ENCODE measurements at places on chromosomes 6 and 20.
A peak's percentile ranks its signal among the peaks of the same experiment; 100 is the strongest.

DNA sequence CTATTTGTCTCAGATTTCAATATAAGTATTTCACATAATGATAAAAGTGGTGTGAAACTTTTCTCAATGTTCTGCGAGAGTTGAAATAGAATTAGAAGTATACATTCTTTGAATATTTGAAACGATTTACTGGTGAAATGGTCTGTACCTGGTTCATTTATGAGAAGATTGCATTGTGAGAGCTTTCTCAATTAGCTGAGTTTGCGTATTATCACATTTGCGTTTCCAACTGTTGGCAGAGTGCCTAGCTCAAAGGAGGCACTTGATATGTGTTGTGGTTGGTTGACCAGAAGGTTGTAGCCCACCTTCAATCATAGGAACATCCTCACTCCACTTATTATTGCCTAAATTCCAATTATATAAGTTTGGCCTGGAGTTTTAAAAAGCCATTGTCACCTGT is 58.8 kb upstream of the EXOC2 start:
- DNase-seq: no peak

- no peak for DNase-seq
These were observed 826 bp upstream of the PYGB start for GRCh38 chr20:25247000-25247517.

GRCh38 chr6:42271834-42272805 is 54.5 kb upstream of the MRPS10 start:
- no peak for DNase-seq

GRCh38 chr6:106666282-106667021 is 37.1 kb downstream of the QRSL1 start:
- peak; percentile 40 for DNase-seq

DNA sequence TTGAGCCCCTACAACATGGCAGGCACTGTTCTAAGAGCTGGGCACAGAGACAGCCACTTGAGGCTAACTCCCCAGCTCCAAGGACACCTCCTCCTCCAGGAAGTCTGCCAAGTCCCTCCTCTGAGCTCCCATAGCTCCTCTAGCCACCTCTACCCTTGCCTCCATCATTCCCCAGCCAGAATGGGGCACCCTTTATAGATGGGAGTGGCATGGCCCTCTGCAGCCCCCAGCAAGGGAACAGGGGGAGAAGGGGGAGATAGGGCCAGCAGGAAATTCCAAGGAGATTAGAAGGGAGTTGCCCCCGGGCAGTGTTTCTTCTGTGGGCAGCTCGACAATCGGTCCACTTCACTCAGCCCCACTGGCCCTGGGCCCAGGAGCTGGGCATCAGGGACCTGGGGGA is 19.7 kb upstream of the TLDC2 start:
- no peak for DNase-seq

- DNase-seq: no peak
These were observed 792.6 kb downstream of the PHF3 start for GRCh38 chr6:64428186-64428585.

DNA sequence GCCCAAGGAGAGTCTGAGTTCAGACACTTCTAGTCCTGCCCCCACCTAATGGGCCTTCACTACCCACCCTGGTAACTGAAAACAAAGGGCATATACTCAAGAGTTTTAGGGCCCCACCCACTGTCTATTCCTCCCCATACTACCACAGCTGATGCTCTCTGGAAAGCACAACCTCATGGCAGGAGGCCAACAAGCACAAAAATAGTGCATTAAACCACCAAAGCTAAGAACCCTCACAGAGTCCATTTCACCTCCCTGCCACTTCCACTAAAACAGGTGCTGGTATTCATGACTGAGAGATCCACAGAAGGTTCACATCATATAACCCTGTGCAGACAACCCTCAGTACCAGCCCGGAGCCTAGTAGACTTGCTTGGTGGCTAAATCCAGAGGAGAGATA is 132.1 kb upstream of the ADGRB3 start:
- DNase-seq: no peak

DNA sequence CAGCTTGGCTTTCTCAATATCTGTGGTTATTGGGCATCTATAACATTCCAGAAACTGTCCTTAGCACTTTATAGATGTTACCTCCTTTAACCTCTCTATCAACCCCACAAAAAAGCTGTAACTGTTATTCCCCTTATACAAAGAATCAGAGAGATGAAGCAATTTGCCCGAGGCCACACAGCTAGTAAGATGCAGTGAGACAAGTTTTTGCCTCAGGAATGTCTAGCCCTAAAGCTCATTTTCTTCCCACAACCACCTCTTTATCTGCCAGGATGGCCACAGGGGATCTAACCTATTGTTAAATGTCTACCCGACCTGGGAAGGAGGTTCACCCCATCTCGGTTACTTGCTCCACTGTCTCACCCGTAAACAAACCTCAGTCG is 31.9 kb upstream of the TCP11 start:
- DNase-seq: no peak

GRCh38 chr6:148887181-148887580 is 140.4 kb downstream of the UST start:
- no peak for DNase-seq

DNA sequence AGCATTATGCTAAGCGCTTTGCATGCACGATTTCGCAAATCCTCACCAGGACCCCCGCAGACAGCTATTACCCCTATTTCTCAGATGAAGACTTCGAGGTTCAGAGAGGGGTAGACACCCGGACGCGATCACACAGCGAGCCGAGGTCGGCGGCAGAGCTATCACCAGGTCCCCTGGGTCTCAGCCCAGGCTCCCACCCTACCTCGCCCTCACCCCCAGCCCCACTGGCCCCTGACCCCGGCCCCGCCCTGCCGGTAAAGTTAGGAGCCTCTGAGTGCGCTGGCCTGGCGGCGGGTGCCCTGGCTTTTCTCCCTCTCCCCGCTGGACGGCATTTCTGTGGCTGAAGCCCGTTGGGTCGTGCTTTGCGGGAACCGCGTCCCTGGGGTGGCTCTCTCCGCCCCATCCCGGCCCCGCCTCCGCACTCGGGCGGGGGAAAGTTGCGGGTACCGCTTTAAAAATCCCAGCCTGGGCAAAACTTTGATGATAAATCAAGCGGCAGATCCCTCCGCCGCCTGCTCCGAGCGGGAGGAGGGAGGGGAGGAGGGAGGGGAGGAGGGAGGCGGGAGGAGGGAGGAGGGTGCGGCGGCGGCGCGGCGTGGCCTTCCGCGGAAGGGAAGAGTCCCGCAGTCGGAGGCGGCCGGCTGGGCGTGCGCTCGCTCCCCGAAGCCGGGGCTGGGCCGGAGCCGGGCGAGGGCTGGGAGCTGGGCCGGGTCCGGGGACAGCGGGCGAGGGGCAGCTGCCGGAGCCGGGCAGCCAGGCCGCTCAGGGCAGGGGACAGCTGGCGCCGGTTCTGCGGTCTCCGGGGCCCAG is at the start of gene VSTM2L:
TSS of gene VSTM2L (plus strand) at position 624 of the 810 bp plus-strand sequence. CDS start 224 bp downstream, outside the sequence.
- DNase-seq: no peak

DNA sequence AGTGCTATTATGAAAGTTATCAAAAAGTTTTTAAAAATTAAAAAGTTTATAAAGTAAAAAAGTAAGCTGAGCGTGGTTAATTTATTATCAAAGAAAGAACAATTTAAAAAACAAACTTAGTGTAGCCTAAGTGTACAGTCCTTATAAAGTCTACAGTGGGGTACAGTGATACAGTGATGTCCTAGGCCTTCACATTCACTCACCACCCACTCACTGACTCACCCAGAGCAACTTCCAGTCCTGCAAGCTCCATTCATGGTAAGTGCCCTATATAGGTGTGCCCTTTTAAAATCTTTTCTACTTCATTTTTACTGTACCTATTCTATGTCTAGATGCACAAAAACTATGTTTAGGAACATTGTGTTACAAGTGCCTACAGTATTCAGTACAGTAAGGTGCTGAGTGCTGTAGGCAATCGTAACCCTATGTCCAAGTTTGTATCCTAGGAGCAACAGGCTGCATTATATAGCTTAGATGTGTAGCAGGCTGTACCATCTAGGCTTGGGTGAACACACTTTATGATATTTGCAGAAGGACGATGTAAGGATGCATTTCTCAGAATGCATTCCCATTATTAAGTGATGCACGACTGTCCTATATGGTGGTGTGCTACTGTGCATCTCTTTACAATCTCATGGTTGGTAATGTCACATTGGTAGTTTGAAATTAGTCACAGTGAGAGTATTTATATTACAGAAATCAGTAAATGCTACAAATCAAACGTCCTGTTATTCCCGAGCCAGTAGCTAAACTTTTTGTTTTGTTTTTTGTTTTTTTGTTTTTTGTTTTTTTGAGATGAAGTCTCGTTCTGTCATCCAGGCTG is 158.3 kb downstream of the GMPR start:
- no peak for DNase-seq

DNA sequence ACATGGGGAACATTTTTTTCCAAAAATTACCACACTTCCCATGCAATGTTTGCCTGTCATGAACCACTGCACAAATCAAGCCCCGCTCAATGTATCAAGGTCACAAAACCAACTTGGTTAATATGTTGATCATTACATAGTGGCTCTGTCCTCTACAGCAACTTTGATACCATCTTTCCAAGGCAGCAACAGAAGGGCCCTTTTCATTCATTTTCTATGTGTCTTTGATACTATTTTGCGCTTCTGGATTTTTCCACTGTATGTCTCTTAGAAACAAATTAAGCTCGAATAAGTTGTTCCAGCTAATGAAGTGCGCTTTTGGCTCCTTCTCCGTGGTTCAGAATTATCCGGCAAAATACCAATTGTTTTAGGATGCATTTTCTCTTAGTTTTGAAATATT is 1.5 kb downstream of the ZHX3 start:
- no peak for DNase-seq

DNA sequence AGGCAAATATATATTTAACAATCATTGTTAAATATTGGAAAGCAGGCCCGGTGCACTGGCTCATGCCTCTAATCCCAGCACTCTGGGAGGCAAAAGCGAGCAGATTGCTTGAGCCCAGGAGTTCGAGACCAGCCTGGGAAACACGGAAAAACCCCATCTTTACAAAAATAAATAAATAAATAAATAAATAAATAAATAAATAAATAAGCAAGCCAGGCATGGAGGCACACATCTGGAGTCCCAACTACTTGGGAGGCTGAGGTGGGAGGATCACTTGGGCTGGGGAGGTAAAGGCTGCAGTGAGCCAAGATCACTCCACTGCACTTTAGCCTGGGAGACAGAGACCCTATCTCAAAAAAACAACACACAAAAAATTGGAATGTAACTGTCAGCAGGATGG is 53.7 kb downstream of the ZFP64 start:
- no peak for DNase-seq

DNA sequence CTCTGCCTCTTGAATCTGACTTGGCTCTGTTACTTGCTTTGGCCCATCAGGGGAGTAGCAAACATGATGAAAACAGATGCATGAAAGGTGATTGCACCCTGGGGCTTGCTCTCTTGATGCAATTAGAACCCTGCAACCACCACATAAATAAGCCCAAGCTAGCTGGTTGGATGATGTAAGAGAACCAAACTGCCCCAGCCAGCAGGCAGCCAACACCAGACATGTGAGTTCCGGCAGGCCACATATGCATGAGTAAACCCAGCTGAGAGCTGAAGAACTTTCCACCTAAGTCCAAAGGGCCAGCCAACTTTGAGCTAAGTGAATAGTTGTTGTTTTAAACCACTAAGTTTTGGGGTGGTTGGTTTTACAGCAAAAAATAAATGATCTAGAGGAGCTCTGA is 268.4 kb downstream of the FARS2 start:
- DNase-seq: no peak

- DNase-seq: no peak
These were observed 216.2 kb downstream of the CD83 start for GRCh38 chr6:14333556-14334305.

GRCh38 chr6:26270486-26270861 is 94.5 kb upstream of the BTN3A2 start:
- DNase-seq: no peak

- no peak for DNase-seq
These were observed 73.4 kb downstream of the SSR1 start for GRCh38 chr6:7239590-7239948.

GRCh38 chr6:34593701-34594100 is 37.6 kb upstream of the SPDEF start:
- no peak for DNase-seq

- DNase-seq: no peak
These were observed 120.2 kb downstream of the MBOAT1 start for GRCh38 chr6:20092071-20092566.

DNA sequence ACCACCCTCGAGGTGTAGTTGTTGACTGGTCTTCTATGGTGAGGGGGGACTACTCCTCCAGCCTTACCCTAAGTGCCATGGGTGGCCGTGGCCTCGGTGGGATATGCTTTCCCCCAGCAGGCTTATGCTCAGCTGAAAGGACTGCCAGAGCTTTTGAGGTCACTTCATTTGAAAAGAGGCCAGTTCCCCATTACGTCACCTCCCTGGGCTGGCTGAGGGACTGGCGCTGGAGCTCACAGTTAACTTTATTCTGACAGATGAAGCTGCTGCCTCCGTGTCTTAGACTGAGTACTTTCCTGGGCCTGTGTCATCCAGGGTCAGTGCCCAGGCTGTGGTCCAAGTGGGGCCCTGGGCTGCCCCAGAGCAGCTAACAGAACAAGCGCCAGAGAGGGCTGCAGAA is 42.8 kb upstream of the PCMTD2 start:
- no peak for DNase-seq

- DNase-seq: no peak
These were observed 55.0 kb downstream of the NOX3 start for GRCh38 chr6:155400654-155400965.

- no peak for DNase-seq
These were observed 300.3 kb downstream of the PRL start for GRCh38 chr6:21996425-21997118.

- DNase-seq: no peak
These were observed 17.7 kb upstream of the CCN6 start for GRCh38 chr6:112036088-112036637.

- DNase-seq: no peak
These were observed 41.4 kb downstream of the KIZ start for GRCh38 chr20:21167261-21167660.

DNA sequence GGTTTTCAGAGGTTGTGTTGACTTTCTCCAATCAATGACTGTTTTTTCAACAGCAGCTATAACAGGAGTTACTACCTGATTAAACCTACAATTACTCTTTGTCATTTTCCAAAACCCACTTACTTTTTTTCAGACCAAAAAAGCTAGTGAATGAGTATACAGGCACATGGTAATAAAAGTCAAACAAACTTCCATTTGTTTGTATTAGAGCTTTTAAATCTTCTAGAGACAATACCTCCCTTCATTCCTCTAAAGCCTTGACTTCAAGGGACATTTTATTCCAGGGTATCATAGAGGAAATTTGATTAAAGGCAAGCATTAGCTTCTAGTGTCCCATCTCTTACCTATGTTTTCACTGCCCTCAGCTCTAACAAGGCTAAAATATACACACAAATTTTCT is 52.7 kb downstream of the IL22RA2 start:
- DNase-seq: no peak

GRCh38 chr6:44180886-44181285 is 22.3 kb downstream of the CAPN11 start:
- no peak for DNase-seq

- no peak for DNase-seq
These were observed 1.0 kb downstream of the HCRTR2 start for GRCh38 chr6:55175078-55176049.

DNA sequence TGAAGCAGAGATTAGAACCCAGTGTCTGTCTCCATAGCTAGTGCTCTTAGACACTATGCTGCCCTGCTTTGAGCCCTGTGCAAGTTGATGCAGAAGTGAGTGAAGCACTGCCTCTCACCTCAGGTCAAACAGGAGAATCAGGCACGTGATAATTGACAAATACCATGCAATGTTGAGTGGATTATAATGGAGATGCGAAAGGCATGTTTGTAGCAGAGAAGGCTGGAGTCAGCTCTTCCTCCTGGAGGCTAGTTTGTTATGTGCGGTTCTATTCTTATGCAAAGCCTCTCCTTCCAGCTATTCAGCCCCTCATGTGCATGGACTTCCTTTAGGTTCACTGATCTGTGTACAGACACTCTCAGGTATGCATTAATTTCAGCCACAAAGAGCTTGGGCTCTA is 108.5 kb downstream of the MANEA start:
- DNase-seq: no peak
